Activated naive CD8-positive, alpha-beta T cell treated with anti-CD3 and anti-CD28 coated beads for 36 hours (primary cell): ENCODE measurements at places on chromosomes 2 and 18. TPM values are rescaled to one million over a fixed set of nuclear protein-coding genes. Genes with fewer than 3 reads are reported as not detected.

TUBA4B gene
- total RNA-seq, result not detected

LRRC30 gene
- not detected for total RNA-seq

CFAP53 gene
- 0.54 TPM for total RNA-seq

BOLL gene
- not detected for total RNA-seq

MTERF4 gene
- 35.6 TPM for total RNA-seq

STPG4 gene
- total RNA-seq, result not detected

RAMP1 gene
- total RNA-seq, result 0.25 TPM

KRCC1 gene
- 11.9 TPM for total RNA-seq

ALPP gene
- total RNA-seq, result not detected

TXNDC9 gene
- total RNA-seq, result 31.7 TPM

XIRP2 gene
- not detected for total RNA-seq

NPPC gene
- total RNA-seq, result 0.48 TPM

HOXD4 gene
- total RNA-seq, result not detected

ARHGEF33 gene
- total RNA-seq, result 0.10 TPM

RGPD3 gene
- 0.04 TPM for total RNA-seq

ST8SIA3 gene
- total RNA-seq, result not detected

GRCh38 chr2:54042341-54042740 is 71.5 kb upstream of the PSME4 start:
- no peaks in the 10 kb centered on the region for H3K27me3 ChIP-seq
- peaks cover 15% of the 10 kb centered on the region for H3K36me3 ChIP-seq
- H3K4me3 ChIP-seq, result no peak overlapping the region
- no peak for DNase-seq
- H3K4me1 ChIP-seq, result peaks cover 4% of the 10 kb centered on the region
- no peak overlapping the region for H3K27ac ChIP-seq

DNA sequence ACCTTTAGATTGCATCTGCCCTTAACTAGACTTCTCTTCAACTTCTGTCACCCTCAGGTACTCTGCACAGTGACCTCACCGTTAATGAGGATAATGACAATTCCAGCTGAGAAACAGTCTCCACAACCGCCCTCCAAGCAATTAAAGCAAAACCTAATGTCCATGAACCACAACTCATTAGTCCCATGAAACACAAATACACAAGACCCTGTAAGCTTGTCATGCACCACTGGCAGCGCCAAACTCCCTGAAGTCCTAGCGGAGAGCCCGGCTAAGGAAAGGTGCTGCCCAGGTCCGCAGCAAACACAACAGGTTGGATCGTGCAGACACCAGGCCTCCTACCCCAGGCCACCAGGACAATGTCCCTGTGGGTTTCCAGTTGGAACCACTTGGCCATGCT is 7.4 kb downstream of the SMAD7 start:
- no peak overlapping the region for H3K27ac ChIP-seq
- H3K36me3 ChIP-seq, result peaks cover 64% of the 10 kb centered on the region
- H3K4me3 ChIP-seq, result no peak overlapping the region
- peaks cover 11% of the 10 kb centered on the region for H3K27me3 ChIP-seq
- H3K4me1 ChIP-seq, result peaks cover 84% of the 10 kb centered on the region

DNA sequence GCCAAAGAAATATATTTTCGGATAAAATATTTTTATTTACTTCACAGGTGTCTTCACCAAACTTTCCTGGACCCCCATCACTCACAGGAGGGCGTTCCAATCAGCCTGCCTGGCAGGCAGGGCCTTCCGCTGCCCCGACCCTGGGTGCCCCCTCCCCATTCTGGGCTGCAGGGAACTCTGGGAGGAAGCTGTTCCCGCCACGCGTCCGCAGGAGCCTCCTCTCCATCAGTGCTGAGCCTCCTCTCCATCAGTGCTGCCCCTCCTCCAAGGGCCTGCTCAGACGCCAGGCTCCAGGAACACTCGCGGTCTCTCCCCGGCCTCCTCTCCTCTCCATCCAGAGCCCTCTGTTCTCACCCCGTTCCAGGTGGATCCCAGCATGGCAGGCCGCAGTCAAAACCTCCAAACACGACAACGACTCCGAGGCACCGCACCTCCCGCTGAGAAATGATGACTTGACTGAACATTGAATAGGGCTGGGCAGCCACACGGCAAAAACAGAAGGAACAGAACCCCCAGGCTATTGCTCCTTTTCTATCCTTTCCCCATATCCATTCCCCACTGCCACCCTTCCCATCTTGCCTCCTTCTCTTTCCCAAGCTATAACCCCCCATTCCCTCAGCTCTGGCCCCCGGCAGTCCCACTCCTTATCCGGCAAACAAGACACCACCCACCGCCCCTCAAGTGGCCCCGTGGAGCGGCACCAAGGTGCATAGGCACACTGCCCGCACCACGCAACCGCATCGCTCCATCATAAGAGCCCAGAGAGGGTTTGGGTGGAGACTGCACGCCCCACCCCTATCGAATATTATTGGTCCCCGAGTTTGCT is 268.6 kb upstream of the RAB6C start:
- H3K36me3 ChIP-seq, result no peaks in the 10 kb centered on the region
- no peak overlapping the region for H3K4me3 ChIP-seq
- no peak for DNase-seq
- no peak overlapping the region for H3K27ac ChIP-seq

GRCh38 chr2:207975921-207976320 is 49.4 kb downstream of the PLEKHM3 start:
- peaks cover 5% of the 10 kb centered on the region for H3K36me3 ChIP-seq
- no peak for DNase-seq
- no peak overlapping the region for H3K27ac ChIP-seq
- H3K27me3 ChIP-seq, result no peaks in the 10 kb centered on the region
- peaks cover 14% of the 10 kb centered on the region for H3K4me1 ChIP-seq

- no peaks in the 10 kb centered on the region for H3K36me3 ChIP-seq
Observed at GRCh38 chr2:232502911-232503808, 15.5 kb upstream of the ECEL1 start.

- no peak overlapping the region for H3K27ac ChIP-seq
- H3K4me1 ChIP-seq, result no peaks in the 10 kb centered on the region
- H3K4me3 ChIP-seq, result no peak overlapping the region
- no peak for DNase-seq
- H3K36me3 ChIP-seq, result peaks cover 11% of the 10 kb centered on the region
Observed at GRCh38 chr2:36538335-36538734, 59.6 kb downstream of the FEZ2 start.

GRCh38 chr18:74831571-74832250 is 234.0 kb downstream of the ZNF407 start:
- H3K4me1 ChIP-seq, result peaks cover 3% of the 10 kb centered on the region
- no peak overlapping the region for H3K4me3 ChIP-seq
- H3K36me3 ChIP-seq, result peaks cover 11% of the 10 kb centered on the region

DNA sequence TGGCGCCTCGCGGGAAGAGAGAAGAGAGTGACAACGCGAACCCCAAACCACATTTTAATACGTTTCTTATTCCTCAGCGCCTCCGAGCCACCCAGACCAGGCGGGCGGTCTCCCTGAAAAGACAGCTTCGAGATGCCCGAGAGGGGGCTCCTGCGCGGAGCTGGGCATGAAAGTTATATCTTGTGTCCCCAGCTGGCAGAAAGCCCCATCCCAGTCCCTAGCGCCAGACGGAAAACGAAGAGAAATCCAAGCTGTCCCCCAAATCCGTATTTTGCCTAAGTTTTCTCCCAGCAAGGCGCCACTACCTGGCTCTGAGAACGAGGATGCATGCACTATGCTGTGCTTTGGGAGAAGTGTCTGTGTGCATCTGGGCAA is 797 bp downstream of the NXPH2 start:
- H3K4me1 ChIP-seq, result peaks cover 4% of the 10 kb centered on the region
- H3K27me3 ChIP-seq, result peaks cover 55% of the 10 kb centered on the region
- no peaks in the 10 kb centered on the region for H3K36me3 ChIP-seq
- no peak for DNase-seq

- peaks cover 3% of the 10 kb centered on the region for H3K27me3 ChIP-seq
- peaks cover 21% of the 10 kb centered on the region for H3K4me1 ChIP-seq
- H3K36me3 ChIP-seq, result no peaks in the 10 kb centered on the region
Observed at GRCh38 chr2:37833423-37833822, 91.7 kb upstream of the RMDN2 start.

GRCh38 chr18:79852561-79853302 is 55.0 kb downstream of the KCNG2 start:
- peaks cover 4% of the 10 kb centered on the region for H3K27me3 ChIP-seq
- H3K4me1 ChIP-seq, result peaks cover 1% of the 10 kb centered on the region
- no peak overlapping the region for H3K27ac ChIP-seq
- no peaks in the 10 kb centered on the region for H3K36me3 ChIP-seq

GRCh38 chr2:15666861-15667808 is 75.5 kb downstream of the DDX1 start:
- H3K4me1 ChIP-seq, result no peaks in the 10 kb centered on the region
- no peak for DNase-seq
- H3K36me3 ChIP-seq, result no peaks in the 10 kb centered on the region

DNA sequence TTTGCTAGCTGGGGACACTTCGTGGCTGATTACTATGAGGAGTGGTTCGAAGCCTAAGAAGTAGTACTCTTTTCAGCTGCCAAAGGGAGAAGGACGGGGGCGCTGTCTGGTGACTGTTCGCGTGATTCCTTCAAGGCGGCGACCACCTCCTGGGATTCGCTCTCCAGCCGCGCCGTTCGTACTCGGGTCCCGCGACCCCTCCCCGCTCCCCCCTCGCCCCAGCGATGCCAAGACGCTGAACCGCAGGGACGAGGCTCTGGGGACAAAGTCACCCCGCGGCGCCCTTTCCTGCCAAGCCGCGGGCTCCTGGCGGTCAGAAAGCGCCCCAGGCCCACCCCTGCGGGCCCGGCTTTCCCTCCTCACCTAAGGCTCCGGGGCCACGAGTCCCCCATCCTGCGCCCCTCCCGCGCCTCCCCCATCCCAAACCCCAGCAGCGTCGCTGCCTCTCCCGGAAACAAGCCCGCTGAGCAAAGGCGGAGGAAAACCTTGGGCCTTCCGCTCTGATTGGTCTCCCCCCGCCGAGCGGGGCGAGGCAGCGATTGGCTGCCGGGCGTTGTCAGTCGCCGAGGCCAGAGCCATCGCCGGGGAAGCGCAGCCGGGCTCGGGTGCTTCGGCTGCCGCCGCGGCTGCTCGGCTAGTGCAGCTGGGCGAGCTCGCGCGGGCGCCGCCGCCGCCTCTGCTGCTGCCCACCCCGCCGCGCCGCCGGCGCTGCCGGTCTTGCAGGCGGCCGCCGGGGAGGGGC is 404.3 kb downstream of the XIRP2 start:
- peaks cover 11% of the 10 kb centered on the region for H3K4me1 ChIP-seq
- peak; percentile 78 for DNase-seq
- no peaks in the 10 kb centered on the region for H3K36me3 ChIP-seq
- no peak within 1 kb of the TSS for H3K27ac ChIP-seq
- peak within 1 kb of the TSS; percentile 67 for H3K4me3 ChIP-seq

DNA sequence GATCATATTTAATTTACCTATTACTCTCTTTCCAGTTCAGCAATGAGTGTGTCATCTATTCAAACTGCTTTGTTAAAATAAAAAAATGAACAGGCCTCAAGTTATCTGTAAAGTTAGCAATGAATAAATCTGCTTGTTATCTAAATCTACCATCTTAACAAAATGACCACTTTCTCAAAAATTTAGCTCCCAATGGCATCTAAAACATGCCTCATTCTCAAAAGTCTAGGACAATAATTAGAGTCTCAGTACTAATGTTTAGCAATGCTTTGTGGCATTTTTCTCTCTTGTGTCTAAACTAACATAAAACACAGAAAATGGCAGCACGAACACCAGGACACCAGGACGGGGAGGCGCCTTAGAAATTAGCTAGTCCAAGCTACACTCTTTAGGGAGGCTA is 3.6 kb upstream of the ASAP2 start:
- peaks cover 59% of the 10 kb centered on the region for H3K27me3 ChIP-seq
- H3K4me1 ChIP-seq, result peaks cover 2% of the 10 kb centered on the region
- no peak overlapping the region for H3K27ac ChIP-seq
- H3K4me3 ChIP-seq, result no peak overlapping the region
- H3K36me3 ChIP-seq, result no peaks in the 10 kb centered on the region

DNA sequence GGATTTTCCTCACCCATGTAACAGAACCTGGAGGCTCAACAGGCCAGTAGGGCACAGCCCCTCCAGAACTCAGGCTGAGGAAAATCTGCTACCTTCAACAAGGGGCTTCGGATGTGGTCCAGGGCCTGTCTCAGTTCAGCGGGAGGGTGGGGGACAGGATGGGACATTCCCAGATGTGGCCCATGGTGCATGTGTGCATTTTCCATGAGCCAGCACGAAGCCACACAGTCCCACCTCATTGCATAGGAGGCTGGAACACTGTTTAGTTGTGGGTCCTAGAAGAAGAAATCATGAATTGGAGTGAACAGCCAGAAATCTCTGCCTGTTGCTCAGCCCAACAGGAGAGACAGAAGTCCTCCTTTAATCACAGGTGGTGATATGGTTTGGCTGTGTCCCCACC is 469.6 kb upstream of the MYT1L start:
- H3K27me3 ChIP-seq, result no peaks in the 10 kb centered on the region
- H3K4me3 ChIP-seq, result no peak overlapping the region
- no peak for DNase-seq
- no peaks in the 10 kb centered on the region for H3K36me3 ChIP-seq
- no peak overlapping the region for H3K27ac ChIP-seq

GRCh38 chr18:48335829-48336228 is 73.4 kb downstream of the ZBTB7C start:
- H3K27me3 ChIP-seq, result no peaks in the 10 kb centered on the region
- H3K4me3 ChIP-seq, result no peak overlapping the region
- H3K4me1 ChIP-seq, result no peaks in the 10 kb centered on the region
- no peaks in the 10 kb centered on the region for H3K36me3 ChIP-seq
- DNase-seq, result no peak
- no peak overlapping the region for H3K27ac ChIP-seq

GRCh38 chr2:37851428-37851827 is 73.7 kb upstream of the RMDN2 start:
- H3K4me1 ChIP-seq, result peaks cover 35% of the 10 kb centered on the region
- no peak for DNase-seq
- H3K4me3 ChIP-seq, result peak overlapping the region; percentile 60
